ENCODE measurements at places on chromosomes 7 and 10.

GRCh38 chr7:47715631-47716068 is 133.7 kb upstream of the TNS3 start:
- DNase-seq = no peak

GRCh38 chr7:99422625-99423024 is 13.9 kb downstream of the BUD31 start:
- DNase-seq = no peak

DNA sequence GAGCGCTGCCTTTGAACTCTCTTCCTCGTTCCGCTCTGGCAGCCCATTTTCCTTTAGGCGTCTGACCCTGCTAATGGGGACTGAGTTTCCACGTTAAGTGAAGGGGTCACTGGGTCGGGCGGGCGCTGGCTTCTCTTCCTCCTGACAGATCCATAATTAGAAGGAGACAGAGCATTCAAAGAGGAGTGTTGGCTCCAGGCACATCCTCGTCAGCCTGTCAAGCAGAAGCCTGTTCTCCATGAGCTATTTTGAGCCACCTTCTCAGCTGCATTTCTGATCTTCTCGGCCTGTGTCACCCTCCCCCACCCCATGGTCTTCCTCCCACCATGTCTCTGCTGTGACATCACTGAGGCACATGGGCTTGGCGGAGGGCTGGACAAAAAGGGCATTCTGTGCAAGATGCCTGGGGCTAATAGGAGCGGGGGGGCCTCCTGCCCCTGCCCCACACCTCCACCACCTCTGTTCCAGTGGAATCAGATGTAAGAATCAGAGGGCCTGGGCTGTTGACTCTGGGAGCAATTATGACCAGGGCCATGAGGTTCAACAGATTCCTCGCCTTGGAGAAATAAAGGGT is 248.1 kb downstream of the PLXNA4 start:
- DNase-seq = no peak

DNA sequence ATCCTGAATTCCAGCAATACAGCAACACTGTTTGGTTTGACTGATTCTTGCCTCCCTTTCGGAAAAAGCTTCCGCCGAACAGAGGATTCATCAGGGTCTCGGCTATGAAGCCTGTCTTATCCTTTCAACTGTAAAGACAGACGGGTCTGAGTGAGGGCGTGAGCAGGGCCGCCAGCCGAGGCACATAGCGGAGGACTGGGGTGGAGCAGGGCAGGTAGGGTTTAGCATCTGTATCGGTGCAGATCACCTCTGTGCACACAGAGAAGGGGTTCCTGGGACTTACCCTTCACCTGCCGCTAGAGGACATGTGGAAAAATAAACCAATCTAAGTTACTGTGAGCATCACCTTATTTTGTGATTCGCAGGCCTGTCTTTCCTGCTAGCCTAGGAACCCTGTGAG is 656.9 kb upstream of the FOXK1 start:
- DNase-seq = no peak

- no peak for DNase-seq
These were observed 49.2 kb upstream of the FAM133B start for GRCh38 chr7:92639213-92639896.

- DNase-seq = no peak
These were observed 60.2 kb downstream of the MPP7 start for GRCh38 chr10:28242555-28243204.
